Umbilical cord (tissue), 2 donors: ENCODE measurements at places on chromosomes 5 and 9.

GRCh38 chr9:114388357-114388682, 538 bp upstream of the AKNA start:
- no peak for DNase-seq

- DNase-seq, result no peak
These were observed 14.8 kb upstream of the NR3C1 start for GRCh38 chr5:143418140-143418866.

DNA sequence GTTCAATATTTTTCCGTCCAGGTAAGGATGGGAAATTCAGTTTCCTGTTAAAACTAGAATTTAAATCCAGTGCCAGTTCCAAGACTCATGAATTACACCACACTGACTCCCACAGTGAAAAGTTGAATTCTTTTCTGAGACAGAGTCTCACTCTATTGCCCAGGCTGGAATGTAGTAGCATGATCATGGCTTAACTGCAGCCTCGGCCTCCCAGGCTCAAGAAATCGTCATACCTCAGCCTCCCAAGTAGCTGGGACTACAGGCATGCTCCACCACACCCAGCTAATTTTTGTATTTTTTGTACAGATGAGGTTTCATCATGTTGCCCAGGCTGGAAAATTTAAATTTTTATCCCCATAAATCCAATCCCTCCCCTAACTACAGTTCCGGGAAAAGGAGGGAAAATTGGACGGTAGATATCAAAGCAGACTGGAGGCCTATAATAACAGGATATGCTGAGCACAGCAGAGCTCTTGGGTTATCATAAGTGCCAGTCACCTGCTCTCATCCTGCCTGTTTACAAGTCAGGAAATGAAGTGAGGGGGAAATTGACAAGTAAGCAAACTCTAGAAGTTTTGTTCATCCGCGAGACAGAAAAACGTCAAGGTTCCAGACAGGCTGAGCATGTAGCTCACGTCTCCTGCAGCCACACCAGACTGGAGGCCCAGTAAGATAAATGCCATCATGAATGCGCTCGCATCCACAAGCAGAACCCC, 105.7 kb downstream of the UGCG start:
- no peak for DNase-seq

- DNase-seq, result peak; percentile 61
These were observed 663.6 kb upstream of the ZNF608 start for GRCh38 chr5:125409861-125410536.
